Stimulated activated CD4-positive, alpha-beta T cell treated with anti-CD3 and anti-CD28 coated beads, Interleukin-4, amount 100 ng/mL, for 4 hours (primary cell): ENCODE measurements at places on chromosomes 6 and 20.

DNA sequence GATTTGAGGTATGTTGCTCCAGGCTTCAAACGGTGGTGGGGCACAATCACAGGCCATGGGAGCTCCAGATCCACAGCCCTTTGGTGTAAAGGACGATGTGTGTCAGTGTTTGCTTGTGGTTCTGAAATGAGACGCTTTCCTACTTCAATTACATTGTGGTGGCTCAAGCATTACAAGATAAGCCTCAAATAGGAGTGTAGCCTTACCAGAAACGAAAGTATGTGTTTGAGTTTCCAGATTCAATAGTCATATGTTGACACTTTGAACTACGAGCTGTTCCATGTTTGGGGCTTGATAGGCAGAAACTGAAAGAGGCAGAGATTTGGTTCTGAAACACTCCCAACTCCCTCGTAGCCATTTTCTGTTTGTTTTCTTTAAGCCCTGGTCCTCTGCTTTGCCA is 187.1 kb downstream of the MYLK4 start:
- DNase-seq: no peak

GRCh38 chr6:6246544-6246943 is 73.9 kb downstream of the F13A1 start:
- no peak for DNase-seq

GRCh38 chr6:151379933-151380847 is 11.2 kb downstream of the ZBTB2 start:
- no peak for DNase-seq

- no peak for DNase-seq
Measured at GRCh38 chr6:106972500-106972899, 2.0 kb downstream of the CD24 start.

GRCh38 chr20:25278636-25279361 is 30.9 kb downstream of the PYGB start:
- DNase-seq: no peak

GRCh38 chr20:24585796-24586522 is 116.5 kb downstream of the SYNDIG1 start:
- no peak for DNase-seq

DNA sequence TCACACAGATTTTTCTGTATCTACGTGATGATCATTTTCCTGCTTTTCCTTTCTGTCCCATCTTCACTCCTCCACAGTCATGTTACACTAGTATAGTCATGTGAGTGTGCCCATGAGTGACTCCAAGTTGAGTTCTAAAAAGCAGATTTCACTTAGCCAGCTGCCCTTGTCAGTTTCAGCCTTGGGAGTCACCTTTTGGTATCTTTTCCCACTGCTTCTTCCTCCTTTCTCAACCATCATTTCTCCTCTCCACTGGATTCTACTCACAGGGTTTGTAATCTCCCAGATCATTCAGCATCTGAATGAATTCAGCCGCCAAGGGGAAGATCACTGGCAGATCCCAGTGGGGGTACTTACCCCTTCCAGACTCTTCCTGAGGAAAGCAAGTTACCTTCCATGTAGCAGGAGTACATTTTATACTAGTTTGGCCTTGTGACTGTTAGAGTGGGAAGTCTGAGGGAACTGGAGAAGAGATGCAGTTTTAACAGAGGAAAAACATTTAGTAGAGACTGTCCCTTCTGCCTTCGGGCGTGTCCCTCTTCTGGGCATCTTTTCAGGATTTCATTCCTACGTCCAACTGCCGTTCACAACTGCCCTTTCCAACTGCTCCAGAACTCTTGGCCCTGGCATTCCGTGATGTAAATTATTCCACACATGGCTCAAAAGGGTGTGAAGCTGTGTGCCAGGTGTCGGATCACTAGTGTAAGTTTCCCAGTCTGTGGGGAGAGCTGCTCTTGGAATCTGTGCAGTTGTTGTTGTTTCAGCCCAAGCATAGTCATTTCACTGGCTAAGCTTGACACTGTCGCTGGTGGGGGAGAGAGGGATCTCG is 38.9 kb downstream of the BICRAL start:
- no peak for DNase-seq
